ENCODE measurements at places on chromosomes 16 and 17.

GRCh38 chr17:50508573-50509460 is 578 bp downstream of the MYCBPAP start:
- H3K4me1 ChIP-seq, result peaks cover 38% of the 10 kb centered on the region
- no peak for DNase-seq

GRCh38 chr17:32341141-32341856 is 674 bp downstream of the C17orf75 start:
- peaks cover 19% of the 10 kb centered on the region for H3K4me1 ChIP-seq
- H3K27me3 ChIP-seq, result no peaks in the 10 kb centered on the region
- peaks cover 19% of the 10 kb centered on the region for H3K36me3 ChIP-seq
- peak overlapping the region; percentile 67 for H3K4me3 ChIP-seq

GRCh38 chr16:4688674-4689045 is 4.7 kb upstream of the NUDT16L1 start:
- H3K27me3 ChIP-seq, result no peaks in the 10 kb centered on the region
- peaks cover 31% of the 10 kb centered on the region for H3K36me3 ChIP-seq
- H3K27ac ChIP-seq, result no peak overlapping the region
- H3K4me3 ChIP-seq, result no peak overlapping the region

DNA sequence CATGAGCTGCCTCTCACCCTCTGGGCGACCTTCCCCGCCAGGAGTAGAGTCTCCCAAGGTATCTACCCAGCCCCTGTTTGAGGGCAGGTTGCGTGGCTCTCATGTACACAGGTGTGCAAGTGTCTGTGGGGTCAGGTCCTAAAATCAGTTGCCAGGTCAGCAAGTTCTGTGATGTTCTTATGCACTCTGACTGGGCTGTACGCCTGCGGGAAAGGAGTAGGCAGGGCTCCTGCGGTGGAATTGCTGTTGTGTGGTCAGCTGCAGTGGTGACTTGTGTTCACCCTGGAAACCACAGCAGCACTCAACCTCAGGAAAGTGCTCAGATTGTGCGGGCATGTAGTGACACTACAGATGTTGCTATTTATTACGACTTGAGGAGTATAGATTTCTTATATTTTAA is 19.4 kb downstream of the NARF start:
- H3K27ac ChIP-seq, result no peak overlapping the region
- DNase-seq, result no peak
- H3K4me3 ChIP-seq, result no peak overlapping the region
- peaks cover 4% of the 10 kb centered on the region for H3K4me1 ChIP-seq

- no peak overlapping the region for H3K27ac ChIP-seq
- H3K27me3 ChIP-seq, result no peaks in the 10 kb centered on the region
- no peak overlapping the region for H3K4me3 ChIP-seq
- H3K4me1 ChIP-seq, result no peaks in the 10 kb centered on the region
These were observed 44.8 kb upstream of the HLF start for GRCh38 chr17:55219934-55220333.

GRCh38 chr17:60743799-60744198 is 66.1 kb downstream of the BCAS3 start:
- H3K4me1 ChIP-seq, result no peaks in the 10 kb centered on the region
- peaks cover 4% of the 10 kb centered on the region for H3K36me3 ChIP-seq
- no peaks in the 10 kb centered on the region for H3K27me3 ChIP-seq

All from CD4-positive, alpha-beta T cell (primary cell).